ENCODE measurements at places on chromosomes 6 and 20.

GRCh38 chr20:53399592-53400335 is 193.9 kb downstream of the ZNF217 start:
- ATAC-seq = no peak

- no peak for ATAC-seq
Measured at GRCh38 chr20:54643761-54644160, 168.4 kb downstream of the DOK5 start.

GRCh38 chr6:4459032-4459431 is 317.2 kb upstream of the CDYL start:
- no peak for ATAC-seq

DNA sequence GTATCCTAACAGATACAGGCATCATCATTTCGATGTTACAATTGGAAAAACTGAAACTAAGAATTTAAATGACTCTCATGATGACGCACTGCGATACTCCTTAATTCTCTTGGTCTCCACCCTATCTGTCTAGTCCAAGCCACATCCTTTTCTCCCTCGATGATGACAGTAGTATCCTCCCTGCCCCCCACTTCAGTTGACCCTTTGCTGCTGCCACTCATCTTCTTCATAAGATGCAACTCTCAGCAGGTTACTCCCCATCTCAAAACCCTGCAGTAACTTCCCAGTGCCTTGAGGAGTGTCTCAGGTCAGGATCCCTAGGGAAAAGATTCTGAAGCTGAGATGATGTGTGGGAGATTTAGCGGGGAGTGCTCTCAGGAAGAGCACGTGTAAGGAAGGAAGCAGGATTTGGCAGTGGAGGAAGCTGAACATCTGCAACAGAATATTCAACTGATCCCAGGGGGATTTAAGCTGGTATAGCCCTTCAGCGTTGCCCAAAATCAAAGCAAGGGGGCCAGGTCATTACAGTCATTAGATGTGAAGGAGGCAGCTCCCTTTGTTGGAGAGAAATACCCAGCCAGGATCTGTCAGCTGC is 16.1 kb downstream of the JPH2 start:
- ATAC-seq = no peak

DNA sequence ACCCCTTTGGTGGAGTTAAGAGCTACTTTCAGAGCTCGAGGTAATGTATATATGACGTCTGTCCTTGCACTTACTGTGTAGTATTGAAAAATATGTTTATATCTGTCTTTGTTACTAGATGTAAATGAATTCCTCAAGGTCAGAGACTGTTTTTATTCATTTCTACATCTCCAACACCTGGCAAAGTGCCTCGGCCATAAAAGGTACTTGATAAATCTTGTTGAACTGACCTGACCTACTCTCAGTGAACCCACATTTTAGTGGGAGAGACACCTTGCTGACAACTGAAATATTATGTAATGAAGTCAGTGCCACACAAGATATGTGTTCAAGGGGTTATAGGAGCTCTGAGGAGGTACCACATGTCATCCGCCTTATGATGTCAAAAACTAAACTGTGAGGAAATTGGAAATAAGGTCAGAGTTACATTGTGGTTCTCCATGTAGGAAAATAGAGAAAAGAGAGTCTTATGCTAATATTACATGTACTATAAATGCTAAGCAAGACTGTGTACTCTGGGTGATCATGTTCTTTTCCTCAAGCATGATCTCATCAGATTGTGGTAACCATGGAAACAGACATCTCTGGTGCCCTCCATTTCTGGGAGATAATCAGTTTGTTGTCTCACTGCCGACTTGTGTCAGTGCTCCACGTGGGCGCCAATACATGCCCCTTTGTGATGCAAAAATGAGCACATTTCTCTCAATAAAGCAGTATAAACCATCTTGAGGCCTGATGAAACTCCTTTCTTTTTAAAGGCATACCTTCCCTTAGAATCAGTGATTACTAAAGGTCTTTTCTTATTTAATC is 5.7 kb upstream of the TMEM30A start:
- ATAC-seq = no peak

GRCh38 chr20:44415833-44416715 is 59.6 kb upstream of the TTPAL start:
- no peak for ATAC-seq

- ATAC-seq = no peak
Measured at GRCh38 chr6:31083742-31084354, 28.5 kb downstream of the C6orf15 start.

- no peak for ATAC-seq
Measured at GRCh38 chr6:138592749-138593123, 93.4 kb upstream of the NHSL1 start.

Measured in activated CD4-positive, CD25-positive, alpha-beta regulatory T cell treated with anti-CD3 and anti-CD28 coated beads, Interleukin-2, amount 50 U/mL, for 24 hours (primary cell).